ENCODE measurements at places on chromosomes 13 and 19. TPM values are rescaled to one million over a fixed set of nuclear protein-coding genes. Genes with fewer than 3 reads are reported as not detected.

The FXYD7 gene
- 0.97 TPM for total RNA-seq

DNA sequence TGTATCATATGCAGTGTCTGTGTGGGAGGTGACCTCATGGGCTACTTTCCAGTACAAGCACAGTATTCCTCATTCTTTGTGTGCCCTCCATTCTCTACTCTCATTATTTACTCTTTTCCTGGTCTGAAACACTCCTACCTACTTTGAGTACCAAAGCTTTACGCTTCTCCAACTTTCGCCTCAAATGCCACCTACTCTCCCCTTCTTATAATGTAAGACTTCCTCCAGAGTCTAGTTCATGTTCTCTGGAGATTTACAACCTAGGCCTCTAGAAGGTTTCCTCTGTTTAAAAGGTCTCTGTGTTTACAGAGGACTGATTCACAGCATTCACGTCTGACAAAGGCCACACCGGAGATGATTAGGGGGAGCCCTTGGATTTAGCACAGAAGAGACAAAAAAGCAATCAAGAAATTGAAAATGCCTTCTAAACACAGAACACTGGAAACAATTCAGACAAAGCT lies 302.0 kb downstream of the KLF12 start:
- no peaks in the 10 kb centered on the region for H3K27me3 ChIP-seq
- DNase-seq: no peak
- H3K4me1 ChIP-seq: peaks cover 6% of the 10 kb centered on the region
- no peak overlapping the region for H3K4me3 ChIP-seq

- no peaks in the 10 kb centered on the region for H3K36me3 ChIP-seq
- no peak overlapping the region for H3K4me3 ChIP-seq
- no peak overlapping the region for H3K27ac ChIP-seq
- DNase-seq: no peak
- H3K4me1 ChIP-seq: no peaks in the 10 kb centered on the region
Observed at GRCh38 chr19:54252243-54252642, 4.8 kb downstream of the LILRB5 start.

- H3K27me3 ChIP-seq: peaks cover 3% of the 10 kb centered on the region
- no peak for DNase-seq
- no peaks in the 10 kb centered on the region for H3K36me3 ChIP-seq
- no peaks in the 10 kb centered on the region for H3K4me1 ChIP-seq
- H3K27ac ChIP-seq: no peak overlapping the region
Observed at GRCh38 chr13:77031656-77032243, 4.8 kb upstream of the FBXL3 start.

The FGF22 gene
- total RNA-seq: 0.77 TPM

GRCh38 chr13:113091211-113091771 lies 14.3 kb upstream of the F7 start:
- H3K27me3 ChIP-seq: no peaks in the 10 kb centered on the region
- no peak overlapping the region for H3K4me3 ChIP-seq
- DNase-seq: no peak
- H3K36me3 ChIP-seq: no peaks in the 10 kb centered on the region

The ZNF99 gene
- not detected for total RNA-seq

All from endodermal cell (in vitro differentiated cells).